ENCODE measurements at places on chromosomes 5 and 9.

GRCh38 chr5:174755106-174755505 lies 30.7 kb downstream of the MSX2 start:
- DNase-seq, result no peak

DNA sequence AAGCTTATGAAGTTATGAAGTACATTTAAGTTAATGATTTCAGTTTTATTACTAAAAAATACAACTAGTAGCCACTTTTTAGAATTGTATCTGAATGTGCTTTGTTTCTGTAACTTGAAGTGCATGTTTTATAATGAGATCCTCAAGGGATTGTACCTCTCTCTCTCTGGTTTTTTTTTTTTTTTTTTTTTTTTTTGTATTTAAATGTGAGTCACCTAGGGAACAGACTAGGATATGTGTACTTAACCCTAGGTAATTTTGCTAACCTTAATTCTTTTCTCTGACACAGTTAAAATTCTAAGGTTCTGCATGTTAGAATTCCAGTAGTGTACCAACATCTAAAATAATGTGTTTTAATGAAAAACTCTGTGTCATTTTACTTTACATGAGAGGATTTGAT lies 59.5 kb downstream of the CDC42SE2 start:
- DNase-seq, result no peak

DNA sequence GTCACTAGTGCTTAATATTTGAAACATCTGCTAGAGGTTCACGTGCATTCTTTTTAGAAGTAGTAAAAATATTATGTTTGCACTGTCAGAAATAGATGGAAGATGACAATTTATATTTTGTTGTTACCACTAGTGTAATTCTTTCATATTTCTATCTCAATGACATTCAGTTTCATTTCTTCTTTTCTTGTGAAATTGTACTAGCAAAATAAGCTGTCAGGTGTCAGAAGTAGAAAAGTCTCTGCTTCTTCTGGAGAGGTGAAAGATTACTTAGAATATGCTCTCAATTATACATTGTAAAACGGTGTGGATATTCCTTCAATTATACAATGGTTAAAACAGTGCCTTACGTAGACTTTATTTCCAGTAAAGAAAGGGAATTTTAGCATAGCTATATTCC lies 395.4 kb downstream of the CSNK1G3 start:
- no peak for DNase-seq

DNA sequence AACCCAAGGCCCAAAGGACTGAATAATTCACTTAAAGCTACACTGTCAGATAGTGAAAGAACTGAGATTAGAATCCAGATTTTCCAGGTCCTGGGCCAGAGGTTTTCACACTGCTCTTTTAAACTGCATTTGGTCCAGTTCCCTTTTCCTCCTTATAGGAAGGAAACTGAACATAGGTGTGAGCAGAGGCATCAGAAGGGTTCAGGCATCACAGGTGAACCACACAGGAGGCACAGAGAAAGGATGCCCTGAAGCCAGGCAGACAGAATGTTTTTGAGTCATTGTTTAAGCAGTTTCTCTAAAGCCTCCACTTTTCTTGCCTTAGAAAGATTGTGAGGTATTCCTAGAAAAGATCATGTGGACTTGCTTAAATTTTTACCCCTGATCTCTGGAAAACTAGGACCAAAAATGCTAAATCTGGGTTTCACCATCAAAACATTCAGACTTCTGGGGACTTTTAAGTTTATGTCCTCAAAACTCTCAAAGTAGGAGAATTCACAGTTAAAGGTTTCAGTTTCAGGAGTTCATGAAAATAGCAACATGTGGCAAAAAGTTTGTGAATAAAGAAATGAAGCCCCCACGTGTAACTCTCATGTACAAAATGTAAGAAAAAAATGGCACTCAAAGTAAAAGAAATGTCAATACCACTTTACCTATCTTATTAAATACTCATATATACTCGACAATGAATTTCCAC lies 386.1 kb downstream of the NTRK2 start:
- DNase-seq, result no peak

GRCh38 chr5:141664733-141665461 lies 13.7 kb upstream of the FCHSD1 start:
- DNase-seq, result peak; percentile 19

DNA sequence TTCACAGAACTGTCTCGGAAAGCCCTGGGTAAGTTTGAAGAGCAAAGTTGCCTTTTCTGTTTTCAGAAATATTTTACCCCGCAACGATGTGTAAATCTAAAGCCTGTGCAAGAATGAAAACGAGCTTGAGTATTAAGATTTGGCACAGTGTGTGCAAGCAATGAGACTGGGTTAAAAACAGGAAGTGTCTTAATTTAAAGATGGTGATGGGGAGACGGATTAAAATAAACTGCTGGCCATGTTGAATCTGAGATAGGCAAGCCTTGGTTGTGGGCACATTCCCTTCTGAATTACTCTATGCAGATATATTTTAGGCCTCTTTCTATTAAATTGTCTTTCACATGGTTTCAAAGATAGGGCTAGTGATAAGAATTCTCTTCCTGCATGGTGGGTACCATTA lies 294.2 kb upstream of the DMRT1 start:
- DNase-seq, result no peak

- no peak for DNase-seq
Observed at GRCh38 chr5:88830567-88830966, 52.4 kb downstream of the MEF2C start.

DNA sequence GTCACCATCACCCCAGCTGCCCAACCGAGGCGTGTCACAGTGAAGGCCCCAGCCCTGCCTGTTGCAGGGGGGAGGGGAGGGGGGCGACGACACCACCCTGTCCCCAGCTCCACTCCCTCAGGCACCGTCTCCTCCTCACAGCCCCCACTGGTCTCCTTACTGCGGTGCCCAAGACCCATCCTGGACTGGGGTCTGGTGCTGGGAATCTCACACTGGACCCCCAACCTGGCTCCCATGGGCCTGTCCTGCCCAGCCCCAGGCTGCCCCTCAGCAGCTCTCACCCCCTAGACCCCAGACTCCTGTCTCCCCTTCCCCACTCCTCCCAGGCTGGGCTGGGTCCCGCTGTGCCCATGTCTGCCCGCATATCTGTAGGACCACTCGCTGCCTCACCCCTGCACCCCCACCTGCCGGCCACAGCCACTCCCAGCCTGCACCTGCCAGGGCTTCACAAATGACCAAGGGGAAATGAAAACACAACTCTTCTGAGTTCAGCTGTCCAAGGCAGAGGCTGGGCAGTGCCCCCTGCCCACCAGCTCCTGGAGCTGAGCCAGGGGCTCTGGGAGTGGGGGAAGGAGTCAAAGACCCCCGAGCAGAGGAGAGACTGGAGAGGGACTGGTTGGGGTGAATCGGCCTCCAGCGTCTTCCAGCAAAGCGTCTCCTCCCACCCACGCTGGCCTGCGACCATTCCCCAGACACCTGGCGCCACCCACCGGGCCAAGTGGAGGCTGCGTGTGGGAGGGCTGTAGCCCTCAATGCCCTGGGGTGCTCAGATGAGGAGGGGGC lies 32.6 kb upstream of the EGFL7 start:
- DNase-seq, result peak; percentile 69

- DNase-seq, result no peak
Observed at GRCh38 chr9:84670138-84671041, 861 bp downstream of the NTRK2 start.

- DNase-seq, result no peak
Observed at GRCh38 chr5:2335125-2335732, 416.2 kb downstream of the IRX2 start.
